ENCODE measurements at places on chromosomes 1 and 21.
A peak's percentile ranks its signal among the peaks of the same experiment; 100 is the strongest.

- DNase-seq, result no peak
Observed at GRCh38 chr1:236837897-236838296, 42.8 kb downstream of the MTR start.

DNA sequence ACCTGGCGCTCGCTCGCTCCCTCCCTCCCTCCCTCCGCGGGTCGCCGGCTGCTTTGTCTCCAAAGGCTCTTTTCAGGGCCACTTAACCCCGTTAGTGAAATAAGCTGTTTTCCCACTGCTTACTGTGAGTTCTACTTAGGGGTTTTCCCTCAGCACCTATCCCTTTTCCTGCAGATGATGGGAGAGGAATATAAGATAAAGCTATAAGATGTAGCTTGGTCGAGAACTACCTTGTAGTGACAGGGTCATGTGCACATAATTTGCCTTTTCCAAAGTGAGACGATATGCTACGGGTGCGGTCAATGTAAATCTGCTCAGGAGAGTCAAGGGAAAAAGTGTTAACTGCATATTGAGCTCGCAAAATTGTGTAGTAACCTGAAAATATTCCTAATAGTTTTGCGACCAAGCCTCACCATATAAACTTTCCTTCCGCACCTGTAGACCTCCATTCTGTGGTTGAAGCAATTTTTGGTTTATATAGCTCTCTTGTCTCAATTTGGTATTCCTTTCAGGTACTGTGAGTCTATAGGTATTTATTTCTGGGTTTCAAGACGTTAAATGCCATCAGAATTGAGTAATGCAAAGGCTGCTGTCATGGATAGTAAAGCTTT, 55.8 kb upstream of the BOLA1 start:
- DNase-seq, result no peak

DNA sequence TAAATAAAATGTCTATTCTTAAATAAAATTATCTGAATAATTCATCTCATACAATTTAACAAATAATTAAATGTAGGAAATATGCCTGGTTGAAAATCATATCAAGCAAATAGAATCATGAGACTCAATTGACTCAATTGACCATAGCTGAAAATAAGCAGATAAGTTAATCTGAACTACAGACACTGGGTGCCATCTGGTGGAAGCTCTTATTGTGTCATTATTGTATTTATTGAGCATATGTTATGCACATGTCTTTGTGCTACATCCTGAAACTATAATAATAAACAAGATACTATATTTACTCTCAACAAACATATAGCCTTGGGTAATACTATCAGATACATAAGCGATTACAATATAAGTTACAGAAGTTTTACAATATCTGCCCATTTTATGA, 41.0 kb downstream of the BRINP3 start:
- no peak for DNase-seq

DNA sequence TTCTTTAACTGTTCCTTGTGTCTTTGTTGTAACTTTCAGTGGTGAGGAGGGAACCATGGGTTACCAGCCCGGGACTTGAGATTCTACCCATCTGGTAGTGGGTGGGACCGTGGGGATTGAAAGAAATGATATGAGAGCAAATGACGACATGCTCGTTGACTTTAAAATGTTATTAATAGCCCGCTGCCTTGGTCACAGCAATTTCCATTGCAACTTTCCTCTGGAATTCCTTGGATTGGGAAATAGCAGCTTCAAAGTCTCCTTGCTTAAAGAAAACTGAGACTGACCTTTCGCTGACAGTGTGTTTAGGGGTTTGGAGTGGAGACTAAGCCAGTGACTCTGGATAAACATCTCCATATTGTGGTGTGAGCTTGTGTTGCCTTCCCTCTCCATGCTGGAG, 44.2 kb upstream of the MARK1 start:
- no peak for DNase-seq

DNA sequence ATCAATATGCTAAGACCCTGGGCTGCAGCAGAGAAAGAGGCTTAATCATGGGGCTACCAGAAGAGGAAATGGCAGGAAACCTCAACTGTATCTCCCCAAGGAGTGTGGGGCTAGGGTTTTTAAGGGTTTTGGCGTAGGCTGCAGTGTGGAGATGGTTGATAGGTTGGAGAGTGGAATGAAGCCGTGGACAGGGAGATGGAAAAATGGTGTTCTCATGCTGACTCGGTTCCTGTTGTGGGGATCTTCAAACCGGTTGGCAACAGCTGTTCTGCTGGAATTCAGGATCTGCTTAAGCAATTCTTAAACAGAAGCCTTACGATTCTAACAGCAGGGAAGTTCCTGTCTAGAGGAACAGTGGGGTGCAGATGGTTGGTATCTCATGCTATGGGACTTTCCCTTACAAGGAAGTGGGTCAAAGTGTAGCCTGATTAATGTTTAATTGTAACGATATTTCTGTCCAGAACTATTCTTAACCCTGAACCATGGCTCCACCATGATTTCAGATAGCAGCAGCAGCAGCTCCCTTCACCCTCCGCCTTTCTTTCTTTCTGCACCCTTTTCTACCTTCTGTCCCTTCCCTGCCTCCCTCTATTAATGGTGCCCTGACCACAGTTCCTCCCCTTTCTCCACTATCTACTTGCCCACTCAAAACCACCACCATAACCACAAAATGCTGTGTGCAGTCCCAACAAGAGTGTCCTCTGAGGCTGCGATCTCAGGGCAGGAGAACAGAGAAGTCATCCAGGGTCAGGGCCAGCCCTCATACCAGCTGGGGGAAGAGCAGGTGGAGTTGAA, 30.8 kb downstream of the RSPH1 start:
- no peak for DNase-seq

DNA sequence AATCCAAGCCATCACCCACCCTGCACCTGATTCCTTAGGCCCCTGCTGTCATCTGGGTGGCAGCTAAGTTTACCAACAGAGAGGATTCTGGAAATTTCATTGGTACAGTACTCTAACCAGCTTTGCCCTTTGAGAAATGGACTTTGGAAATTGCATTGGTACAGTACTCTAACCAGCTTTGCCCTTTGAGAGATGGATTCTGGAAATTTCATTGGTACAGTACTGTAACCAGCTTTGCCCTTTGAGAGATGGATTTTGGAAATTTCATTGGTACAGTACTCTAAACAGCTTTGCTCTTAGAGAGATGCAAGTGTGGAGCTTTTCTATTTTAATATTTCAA, 42.5 kb downstream of the MAB21L3 start:
- no peak for DNase-seq

DNA sequence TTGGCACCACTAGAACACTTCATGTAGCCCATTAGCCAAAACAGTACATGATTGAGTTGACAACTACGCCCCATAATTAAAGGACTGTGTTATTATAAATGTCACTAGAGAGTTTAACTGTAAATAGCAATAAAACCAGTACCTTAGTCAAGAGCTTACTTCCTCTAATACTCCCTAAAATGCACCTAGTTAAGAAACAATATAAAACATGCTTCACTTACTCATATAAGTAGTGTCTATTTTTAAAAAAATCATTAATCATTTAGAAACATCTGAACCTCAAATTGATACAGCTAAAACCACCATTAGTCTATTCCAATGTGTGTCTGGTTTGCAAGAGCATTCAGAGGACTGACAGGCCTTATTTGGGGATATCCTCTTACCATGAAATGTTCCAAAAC, 25.3 kb downstream of the PTP4A2 start:
- DNase-seq, result no peak

GRCh38 chr1:46288485-46289133, 14.8 kb downstream of the LRRC41 start:
- DNase-seq, result peak; percentile 65

GRCh38 chr1:94044290-94044790, 76.6 kb downstream of the ABCA4 start:
- DNase-seq, result no peak

DNA sequence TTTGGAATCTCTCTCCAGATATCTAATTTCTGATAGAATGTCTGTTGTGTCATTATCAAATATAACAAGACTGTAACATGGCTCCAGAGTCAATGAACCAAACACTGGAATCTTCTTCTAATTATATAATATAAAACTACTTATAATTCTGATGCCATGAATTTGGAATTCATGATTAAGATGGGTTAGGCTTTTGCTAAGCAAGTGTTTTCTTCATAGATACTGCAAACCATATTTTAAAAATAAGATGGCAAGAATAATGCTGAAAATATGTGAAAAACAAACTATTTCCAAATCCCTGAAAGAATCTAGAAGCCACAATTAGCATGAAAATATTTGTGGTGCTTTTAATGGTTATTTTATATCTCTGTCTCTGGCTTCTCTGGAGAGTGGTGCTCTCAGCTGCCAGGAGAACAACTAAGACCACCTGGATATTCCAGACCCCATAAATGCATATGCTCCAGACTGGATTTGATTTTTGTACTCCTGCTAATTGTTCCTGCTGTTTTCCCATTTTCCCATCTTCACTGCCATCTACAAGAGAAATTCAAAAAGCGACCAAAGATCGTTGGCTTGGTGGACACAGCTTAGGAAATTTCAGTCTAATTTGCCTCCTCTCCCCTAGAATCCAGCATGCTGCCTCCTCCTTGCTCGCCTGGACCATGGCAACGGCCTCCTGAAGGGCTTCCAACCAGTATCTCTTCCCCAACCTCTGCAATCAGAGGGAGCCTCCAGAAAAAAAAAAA, 418.9 kb downstream of the SETD4 start:
- no peak for DNase-seq

GRCh38 chr1:41355761-41356160, 5.5 kb upstream of the FOXO6 start:
- DNase-seq, result no peak

DNA sequence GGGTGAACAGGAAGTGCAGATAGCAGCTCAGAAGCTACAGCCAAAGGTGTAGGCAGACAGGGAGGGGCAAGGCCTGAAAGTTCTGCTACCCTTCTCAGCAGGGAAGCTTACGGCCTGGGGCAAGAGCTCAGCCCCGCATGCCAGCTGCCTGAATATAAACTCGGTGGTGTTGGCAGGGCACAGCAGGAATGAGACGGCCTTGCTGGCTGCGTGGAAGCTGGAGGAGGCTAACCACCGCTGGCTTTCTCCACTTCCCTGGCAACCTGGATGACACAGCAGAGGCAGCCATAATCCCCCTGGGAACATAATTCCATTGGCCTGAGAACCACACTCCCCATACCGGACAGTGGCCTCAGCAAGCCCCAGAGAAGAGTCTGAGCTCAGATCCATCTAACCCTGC, 81.9 kb upstream of the PRRC2C start:
- no peak for DNase-seq

- no peak for DNase-seq
Observed at GRCh38 chr21:34690041-34690792, 21.4 kb downstream of the CLIC6 start.

DNA sequence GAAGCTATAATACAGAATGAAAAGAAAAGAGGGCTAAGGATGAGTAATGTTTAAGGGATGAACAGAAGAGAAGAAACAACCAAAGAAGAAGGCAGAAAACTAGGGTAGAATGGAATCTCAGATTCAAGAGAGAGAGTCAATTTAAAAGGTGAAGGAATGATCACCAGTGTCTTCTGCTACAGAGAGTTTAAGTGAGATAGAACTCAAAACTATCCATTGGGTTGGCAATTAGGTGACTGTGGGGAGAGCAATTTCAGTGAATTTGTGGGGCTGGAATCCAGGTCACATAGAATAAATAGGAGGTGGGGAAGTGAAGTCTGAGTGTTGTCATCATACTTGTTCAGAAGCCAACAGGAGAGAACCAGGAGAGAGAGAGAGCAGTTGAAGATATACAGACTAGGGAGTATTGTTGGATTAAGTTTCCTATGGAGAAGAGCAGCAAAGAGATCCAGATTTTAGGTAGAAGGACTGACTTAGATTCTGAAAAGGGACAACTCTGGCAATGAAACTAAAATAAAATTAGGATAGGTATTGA, 19.9 kb downstream of the MACF1 start:
- DNase-seq, result no peak

DNA sequence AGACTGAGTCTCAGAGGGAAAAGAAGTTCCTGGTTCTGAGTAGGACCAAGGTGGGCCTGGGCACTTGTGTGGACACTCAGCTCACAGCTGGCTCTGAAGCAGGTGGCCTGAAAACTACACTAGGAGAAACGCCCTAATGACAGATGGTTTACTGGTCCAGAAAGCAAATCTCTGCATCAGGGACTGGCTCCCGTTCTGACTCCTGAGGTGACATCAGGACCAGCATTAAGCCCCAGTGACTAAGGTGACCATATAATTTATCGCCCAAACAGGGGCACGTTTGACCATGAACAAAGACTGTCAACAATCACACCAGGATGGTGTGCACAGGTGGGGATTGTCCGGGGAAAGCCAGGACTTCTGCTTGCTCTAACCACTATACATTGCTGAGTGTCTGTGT, 12.2 kb upstream of the CD34 start:
- DNase-seq, result no peak

DNA sequence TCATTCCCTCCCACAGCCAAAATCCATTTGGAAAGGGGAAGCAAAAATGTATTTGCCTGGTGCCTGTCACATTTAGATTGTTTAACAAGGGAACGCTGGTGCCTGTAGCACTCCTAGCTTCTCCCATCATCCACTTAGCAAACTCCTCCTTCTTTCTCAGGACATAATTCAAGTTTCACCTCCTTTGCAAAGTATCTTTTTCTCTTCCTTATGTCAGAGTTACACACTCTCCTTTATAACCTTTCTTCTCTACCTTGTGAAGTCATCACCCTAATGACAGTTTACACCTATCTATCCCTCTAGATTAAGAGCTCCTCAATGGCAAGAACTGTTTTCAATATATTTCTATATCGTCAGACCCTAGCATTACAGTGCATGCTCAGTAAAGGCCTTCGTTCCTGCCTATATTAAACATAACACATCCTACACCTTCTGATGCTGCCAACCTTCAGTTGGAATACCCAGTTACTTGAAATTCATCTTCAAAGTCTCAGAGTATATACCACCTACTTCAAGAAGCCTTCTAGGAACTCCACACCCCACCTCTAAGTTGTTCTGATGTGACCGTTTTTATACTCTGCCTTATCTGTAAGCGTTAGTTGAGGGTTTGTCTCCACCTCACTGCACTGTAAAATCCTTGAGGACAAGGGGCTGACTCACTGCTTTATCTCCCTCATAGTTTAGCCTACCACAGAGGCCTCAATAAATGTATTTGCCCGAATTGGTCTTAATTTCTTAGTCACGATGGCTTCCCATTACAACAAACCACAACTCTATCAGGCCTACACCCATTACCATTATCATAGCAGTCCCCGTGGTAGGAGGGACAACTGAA, 1.0 kb upstream of the EPS15 start:
- DNase-seq, result peak; percentile 31

GRCh38 chr1:158998037-158998780, 11.5 kb upstream of the IFI16 start:
- DNase-seq, result no peak
